Renal pelvis (tissue), 12 donors: ENCODE measurements at places on chromosomes 7 and 10. TPM values are rescaled to one million over a fixed set of nuclear protein-coding genes. Genes with fewer than 3 reads are reported as not detected.

DNA sequence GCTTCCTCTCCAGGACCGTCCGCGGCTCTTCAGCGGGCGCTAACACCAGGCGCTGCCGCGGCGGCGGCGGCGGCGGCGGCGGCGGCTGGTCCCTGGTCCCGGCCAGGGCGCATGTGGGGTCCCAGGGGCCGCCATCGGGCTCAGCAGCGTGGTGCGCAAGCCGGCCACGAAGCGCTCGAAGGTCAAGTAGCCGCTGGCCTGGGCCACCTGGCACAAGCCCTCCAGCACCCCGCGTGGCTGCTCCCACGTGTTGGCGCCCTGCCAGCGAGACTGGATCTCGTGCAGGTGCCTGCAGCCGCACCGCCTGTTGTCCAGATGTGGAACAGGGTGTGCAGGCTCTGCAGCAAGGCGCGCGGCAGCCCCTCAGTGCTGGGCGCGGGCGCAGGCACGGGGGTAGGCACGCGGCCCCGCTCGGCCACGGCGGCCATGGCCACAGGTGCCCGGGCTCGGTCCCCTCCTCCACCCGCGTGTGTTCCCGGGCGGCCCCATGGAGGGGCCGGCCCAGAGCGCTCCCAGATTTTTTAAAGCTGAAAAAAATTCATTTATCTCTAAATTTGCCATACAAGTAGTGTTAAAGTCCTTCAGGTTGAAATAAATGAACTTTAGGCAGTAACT is 884.2 kb upstream of the ZNF722 start:
- no peak for DNase-seq

DNA sequence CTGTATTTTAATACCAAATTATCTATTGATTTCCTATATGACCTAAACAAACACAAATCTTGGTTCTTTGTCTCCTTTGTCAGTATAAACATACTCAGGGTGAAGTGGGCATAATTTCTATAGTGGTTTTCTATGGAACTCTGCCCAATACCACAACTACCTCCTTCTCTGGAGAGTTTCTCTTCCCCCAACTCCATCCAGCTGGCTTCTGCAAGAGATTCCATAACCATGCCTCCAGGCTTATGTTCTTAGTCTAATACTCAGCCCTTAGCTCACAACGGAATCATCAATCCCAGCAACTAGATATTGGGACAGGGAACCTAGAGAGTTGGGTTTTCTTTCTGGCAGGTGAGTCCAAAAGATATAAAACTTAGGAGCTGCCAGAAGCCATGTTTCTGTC is 127.3 kb downstream of the TRIL start:
- DNase-seq = no peak

GRCh38 chr10:1546431-1547110 is 190.8 kb downstream of the ADARB2 start:
- DNase-seq = no peak

GRCh38 chr7:21184942-21185652 is 242.8 kb upstream of the SP4 start:
- DNase-seq = no peak

DNA sequence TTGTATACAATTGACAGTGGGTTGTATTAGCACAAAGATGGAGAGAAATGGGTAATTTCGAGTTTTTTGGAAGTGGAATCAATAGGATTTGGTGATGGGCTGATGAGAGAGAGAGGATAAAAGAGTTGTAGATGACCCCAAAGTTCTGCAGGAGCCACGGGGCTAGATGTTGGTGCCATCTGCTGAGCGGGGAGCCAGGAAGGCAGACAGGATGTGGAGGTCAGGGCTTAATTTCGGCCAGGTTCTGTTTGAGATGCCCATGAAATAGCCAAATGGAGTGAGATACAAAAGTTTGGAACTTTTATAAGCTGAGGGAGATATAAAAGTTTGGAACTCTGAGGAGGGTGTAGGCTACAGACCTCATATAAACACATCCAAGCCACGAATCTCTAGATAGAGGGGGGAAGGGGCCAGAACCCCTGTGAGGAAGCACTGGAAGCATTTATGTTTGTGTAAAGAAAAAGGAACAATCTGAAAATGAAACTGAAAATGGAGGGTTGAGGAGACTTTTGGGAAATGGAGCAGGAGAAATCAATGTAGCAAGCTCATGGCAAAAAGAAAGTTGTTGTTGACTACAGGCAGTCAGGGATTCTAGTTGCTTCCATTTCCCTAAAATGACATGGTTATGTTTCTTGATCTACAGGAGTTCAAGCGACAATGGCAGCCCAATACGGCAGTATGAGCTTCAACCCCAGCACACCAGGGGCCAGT is 2.2 kb downstream of the GIMAP4 start:
- DNase-seq = no peak

DNA sequence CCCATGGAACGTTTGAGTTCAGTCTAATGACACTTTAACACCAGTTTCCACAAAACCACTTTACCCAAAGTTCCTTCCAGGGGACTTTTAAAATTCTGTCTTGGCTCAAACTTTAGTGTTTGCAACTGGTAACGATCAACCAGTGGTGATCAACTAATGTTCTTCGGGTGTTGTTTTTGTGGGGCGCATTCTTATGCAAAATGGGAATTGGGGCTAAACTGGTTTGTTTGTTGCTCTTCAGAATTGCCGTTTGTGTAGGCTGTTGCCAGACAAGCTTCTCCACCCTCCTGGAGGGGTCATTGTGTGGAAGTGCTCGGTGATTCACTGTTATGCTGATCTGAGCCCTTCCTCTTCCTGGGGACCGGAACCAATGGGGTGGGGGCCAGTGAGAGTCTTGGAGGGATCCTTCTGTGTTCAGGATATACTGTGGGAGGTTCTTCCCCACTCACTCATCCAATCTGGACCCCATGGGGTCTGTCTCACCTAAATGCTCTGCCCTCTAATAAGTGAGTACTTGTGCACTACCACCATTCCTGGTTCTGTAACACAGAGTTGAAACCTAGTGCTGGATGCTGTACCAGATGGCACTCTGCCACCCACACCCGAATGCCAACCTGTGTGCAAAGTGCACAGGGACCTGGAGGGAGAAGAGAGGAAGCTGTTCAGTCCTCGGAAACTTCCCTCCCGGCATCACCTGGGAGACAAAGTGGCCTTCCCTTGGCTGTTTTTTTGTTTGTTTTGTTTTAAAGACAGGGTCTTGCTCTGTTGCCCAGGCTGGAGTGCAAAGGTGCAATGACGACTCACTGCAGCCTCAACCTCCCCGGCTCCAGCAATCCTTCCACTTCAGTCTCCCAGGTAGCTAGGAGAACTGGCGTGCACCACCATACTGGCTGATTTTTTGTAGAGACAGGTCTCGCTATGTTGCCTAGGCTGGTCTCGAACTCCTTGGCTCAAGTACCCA is 2.1 kb downstream of the NFE2L3 start:
- DNase-seq = no peak

GRCh38 chr10:29446327-29446726 is 157.5 kb downstream of the LYZL1 start:
- DNase-seq = no peak

DNA sequence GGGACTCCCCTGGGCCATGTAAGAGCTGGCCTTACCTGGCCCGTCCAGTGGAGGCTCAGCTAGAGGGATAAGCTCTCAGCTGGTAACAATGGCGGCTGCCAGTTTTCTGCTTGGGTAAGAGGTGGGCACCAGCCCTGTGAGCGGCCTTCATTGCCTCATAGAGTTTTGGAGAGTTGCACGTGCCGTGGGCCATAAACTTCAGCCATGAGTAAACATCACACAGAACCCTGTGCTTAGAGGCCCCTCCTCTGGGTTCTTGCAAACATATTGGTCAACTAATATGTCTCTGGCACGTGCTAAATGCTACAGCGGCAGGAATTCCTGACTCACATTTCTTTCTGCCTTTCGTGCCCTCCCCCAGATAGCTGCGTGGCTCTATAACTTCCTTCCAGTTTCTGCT is 103.9 kb upstream of the LEP start:
- no peak for DNase-seq

DNA sequence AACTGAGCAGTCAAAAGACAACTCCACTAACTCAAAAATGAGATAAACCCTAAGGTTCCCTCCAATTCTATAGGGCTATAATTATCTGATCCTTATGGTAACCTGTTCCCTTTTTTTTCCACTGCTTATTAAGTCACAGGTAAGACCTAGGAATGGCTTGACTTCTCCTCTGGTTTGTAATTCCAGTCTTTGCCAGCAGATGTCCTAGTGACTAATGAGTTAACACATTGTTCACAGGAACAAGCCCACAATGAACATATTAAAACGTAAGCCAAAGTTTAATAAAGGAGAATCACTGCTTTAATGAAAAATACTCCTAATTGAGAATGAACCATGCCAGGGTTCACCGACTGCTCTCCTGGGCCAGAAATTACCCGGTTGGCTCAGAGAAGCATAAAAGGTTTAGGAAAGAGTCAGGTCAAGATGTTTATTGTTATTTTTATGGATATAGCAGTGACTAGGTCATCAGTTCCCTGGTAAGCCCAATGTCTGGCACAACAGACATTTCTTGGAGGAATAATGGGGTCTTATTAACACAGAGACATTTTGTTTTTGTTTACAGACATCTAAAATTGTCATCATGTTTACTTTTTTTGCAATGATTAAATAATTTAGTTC is 120.1 kb downstream of the ELAPOR2 start:
- DNase-seq = peak; percentile 60

- DNase-seq = no peak
These were observed 199.3 kb upstream of the AUTS2 start for GRCh38 chr7:69398986-69399385.

- no peak for DNase-seq
These were observed 22.3 kb downstream of the CABCOCO1 start for GRCh38 chr10:61684894-61685507.

- no peak for DNase-seq
These were observed 119.4 kb downstream of the DYNC2I1 start for GRCh38 chr7:158975526-158976467.

- DNase-seq = no peak
These were observed 21.0 kb downstream of the KLF6 start for GRCh38 chr10:3763852-3764625.

GRCh38 chr7:154892459-154892858 is 110.5 kb downstream of the PAXIP1 start:
- no peak for DNase-seq

- DNase-seq = peak; percentile 54
These were observed 59.2 kb upstream of the OIT3 start for GRCh38 chr10:72834183-72834825.

- no peak for DNase-seq
These were observed 73.5 kb upstream of the GLCCI1 start for GRCh38 chr7:7895004-7895650.

DNA sequence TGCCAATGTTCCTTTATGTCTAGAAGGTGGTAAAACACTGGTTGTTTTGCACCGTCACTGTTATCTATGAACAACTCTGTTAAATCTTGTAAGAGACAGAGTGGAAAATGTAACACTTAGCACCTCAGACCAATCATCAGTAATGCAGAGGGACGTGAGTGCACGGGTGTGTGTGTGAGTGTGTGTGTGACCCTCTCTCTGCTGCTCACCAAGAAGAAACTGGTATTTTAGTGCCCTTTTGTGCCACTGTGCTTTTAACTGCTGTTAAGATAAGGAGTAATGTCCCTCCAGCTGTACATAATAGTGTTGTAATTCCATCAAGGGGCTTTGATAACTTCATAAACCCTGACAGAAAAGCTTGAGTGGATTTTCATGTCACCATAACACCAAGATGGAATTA is 130.1 kb downstream of the CREB5 start:
- DNase-seq = no peak

- no peak for DNase-seq
These were observed 34.8 kb downstream of the KLF6 start for GRCh38 chr10:3750006-3750816.

DNA sequence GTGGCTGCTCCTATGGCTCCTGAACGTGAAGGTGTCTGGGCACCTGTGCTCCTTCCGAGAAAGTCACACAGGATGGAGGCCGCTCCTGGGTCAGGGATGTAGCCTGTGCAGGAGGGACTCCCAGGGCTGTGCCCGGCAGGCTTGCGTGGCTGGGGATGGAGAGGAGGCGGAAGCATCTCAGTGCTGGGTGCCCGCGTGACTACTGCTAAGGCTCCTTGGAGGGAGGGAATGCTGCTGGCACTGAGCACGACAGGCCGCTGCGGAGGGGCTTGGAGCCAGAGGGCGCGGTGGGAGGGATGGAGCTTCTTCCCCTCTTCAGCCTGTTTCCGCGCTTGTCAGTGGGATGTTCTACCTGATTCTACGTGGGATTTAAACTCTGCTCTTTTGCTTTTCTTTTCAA is 35.0 kb downstream of the ADCY1 start:
- no peak for DNase-seq

DNA sequence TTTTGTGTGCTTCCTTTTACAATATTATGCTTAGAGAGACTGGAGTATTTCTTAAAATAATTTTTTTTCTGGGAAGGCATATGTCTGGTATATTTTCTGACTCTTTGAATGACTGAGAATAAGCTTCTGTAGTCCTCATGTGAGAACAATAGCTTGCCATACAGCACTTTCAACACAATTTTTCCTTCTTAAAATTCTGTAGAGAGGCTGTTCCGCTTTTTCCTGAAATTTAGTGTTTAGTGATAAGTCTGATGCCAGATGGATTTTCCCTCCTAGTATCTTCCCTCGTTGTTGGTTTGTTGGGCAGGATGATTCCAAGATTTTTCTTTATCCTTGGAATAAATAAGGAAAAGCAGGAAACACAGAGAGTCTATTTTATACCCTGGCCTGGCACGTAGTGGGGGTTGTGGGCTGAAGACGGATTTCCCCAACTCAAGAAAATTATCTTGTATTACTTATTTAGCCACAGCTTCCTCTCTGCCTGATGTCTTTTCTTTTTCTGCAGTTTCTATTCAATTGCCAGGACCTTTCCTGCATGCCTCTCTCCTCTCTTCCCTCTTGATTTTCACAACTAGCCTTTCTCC is 111.2 kb downstream of the AOAH start:
- DNase-seq = no peak

The PHYHIPL gene
- polyA plus RNA-seq = 14.7 TPM

The LHPP gene
- 24.2 TPM for polyA plus RNA-seq

The STEAP1 gene
- polyA plus RNA-seq = 13.3 TPM

The LGI1 gene
- polyA plus RNA-seq = 5.1 TPM

The LEP gene
- polyA plus RNA-seq = 0.27 TPM

The HOXA6 gene
- polyA plus RNA-seq = 33.3 TPM

The OGDHL gene
- polyA plus RNA-seq = 54.4 TPM

The C10orf67 gene
- polyA plus RNA-seq = 2.2 TPM

The MALRD1 gene
- polyA plus RNA-seq = 2.3 TPM

The CDH23 gene
- 0.96 TPM for polyA plus RNA-seq
